ENCODE measurements at places on chromosomes 3 and 15. TPM values are rescaled to one million over a fixed set of nuclear protein-coding genes. Genes with fewer than 3 reads are reported as not detected.

DNA sequence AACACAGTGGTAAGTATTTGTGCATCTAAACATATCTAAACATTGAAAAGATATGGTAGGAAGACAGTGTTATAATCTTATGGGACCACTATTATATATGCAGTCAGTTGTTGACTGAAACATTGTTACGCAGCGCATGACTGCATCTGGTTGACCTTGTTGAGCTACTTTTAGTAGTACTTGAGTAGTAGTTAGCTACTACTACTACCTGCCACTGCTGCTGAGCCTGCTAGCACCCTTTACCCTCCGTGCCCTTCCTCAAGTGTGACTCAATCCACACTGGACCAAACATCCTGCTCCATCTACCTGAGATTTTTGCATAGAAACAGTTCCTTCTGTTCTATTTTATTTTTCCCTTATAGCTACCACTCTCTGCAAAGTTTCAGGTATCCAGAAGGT lies 123.6 kb upstream of the STRIT1 start:
- DNase-seq, result no peak

- DNase-seq, result no peak
Measured at GRCh38 chr3:45667569-45667934, 21.6 kb upstream of the SACM1L start.

DNA sequence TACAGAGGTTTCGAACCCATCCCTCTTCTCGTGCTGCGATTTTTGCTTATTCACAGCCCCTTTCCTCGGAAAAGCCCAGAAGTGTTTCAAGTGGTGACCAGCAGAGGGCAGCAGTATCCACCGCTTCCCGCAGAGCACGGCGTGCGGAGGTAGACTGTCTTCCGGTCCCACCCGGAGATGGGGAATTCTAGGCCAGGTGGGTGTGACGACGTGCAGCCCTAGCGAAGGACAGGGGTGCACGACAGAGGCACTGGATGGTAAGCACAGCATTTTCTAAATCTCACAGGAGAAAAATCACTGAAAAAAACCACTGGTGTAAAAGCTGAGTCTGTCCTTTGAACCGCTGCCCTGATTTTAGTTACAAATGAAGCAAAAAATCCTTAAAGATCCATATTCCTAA lies 7.4 kb upstream of the PSMD6 start:
- DNase-seq, result peak; percentile 70

DNA sequence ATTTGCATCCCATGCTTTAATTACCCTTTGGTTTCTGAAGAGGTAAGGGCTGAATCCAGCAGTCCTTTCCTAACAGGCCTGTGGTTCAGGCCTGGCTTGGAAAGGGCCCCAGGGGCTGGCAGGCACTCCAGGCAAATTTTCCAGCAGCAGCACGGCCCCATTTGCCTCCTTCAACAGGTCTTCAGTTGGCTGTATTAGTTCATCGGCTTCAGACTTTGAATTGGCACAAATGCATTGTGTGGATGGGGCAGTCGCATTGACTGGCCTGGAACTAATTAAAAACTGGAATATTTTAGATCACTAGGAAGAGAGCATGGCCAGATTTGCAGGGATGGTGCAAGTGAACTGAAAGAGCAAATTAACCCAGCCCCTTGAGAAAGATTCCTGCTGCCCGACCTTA lies 207.8 kb upstream of the MCTP2 start:
- no peak for DNase-seq

GRCh38 chr3:192038726-192039125 lies 577.8 kb downstream of the PYDC2 start:
- peak; percentile 10 for DNase-seq

DNA sequence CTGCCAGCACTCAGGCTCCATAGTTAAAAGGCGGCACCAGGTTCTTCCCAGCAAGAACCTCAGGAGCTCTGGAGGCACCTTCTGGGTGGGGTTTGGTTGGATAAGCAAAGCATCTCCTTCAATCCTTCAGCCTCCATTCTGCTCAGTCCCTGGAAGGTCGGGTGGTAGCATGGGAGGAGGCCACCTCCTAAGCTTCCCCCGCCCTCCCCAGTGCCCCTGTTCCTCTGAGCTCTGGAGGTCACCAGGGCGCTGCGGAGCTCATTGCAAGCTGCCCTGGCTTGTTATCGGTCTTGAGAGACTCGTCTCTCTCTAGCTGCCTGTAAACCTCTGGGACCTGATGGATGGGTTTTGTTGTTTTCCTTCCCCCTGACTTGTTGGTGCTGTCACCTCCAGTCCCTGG lies 124.8 kb downstream of the RPLP1 start:
- no peak for DNase-seq

GRCh38 chr3:69806735-69807438 lies 67.6 kb downstream of the MITF start:
- no peak for DNase-seq

GRCh38 chr3:16236030-16236639 lies 28.6 kb downstream of the DPH3 start:
- DNase-seq, result no peak

DNA sequence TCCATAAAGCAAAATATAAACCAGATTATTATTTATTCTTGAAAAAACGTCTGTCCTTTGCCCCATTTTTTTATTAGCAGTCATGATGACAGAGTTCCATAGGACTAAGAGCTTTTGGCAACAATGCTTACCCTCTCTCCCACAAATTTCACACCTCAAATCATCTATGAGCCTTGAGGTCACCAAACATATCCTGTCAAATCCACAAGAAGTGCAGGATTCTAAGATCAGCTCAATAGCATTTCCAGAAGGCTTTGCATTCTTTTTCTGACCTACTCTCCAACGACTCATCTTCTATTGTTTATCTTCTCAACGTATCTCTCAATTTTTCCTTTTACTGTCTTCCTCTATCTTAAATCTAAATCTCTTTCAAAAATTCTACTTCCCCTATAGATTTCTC lies 619.1 kb upstream of the BCHE start:
- peak; percentile 33 for DNase-seq

DNA sequence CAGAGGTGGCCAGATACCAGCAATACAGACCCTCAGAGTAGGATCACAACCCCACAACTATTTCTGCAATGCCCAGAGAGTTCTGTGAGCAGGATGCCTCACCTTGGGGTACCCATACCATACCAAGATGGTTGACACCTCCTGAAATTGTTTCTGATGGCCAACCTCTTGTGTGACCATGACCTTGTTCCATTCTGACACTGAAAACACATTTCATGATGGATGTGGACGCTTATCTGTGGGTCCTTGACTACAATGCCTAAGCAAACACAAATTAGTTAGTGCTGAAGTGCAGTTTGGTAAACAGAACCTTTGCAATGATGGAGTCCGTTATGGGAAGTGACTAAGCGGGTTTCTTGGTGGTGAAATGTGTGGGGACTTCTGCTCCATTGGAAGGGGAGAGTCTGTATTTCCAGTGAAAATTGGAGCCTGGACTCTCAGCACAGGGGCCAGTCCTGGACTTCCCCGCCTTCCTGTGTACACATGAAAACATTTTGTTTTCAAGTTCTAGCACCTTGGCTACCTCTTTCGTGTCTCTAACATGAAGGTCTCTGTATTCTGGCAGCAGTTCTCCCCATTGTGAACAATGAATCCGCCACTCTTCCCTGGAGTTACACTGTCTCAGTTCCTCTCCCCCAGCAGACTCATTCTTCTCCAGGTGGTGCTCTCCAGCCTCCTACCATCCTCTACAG lies 106.2 kb downstream of the XXYLT1 start:
- DNase-seq, result no peak

GRCh38 chr3:64443546-64444381 lies 218.5 kb upstream of the PRICKLE2 start:
- no peak for DNase-seq

DNA sequence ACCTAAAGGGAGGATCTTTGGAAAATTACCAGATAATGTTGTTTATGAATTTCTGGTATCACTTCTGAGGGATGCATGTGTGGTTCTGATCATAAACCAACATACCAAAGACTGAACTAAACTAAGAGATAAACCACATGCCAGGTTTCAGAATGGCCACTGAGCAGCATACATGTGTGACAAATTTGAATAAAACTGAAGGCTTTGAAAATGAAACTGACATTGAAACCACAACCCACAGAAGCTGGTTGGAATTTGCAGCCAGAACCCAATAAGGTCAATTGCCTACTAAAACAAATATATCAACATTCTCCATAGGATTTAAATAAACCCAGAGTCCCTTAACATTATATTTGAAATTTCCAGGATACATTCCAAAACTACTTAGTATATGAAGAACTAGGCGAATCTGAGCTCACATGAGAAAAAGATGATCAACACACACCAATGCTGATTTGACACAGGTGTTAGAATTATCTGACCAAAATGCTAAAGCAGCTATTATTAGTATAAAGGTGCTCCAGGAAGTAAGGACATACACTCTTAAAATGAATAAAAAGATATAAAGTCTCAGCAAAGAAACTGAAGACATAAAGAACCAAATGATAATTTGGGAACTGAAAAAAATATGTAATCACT lies 125.0 kb downstream of the ZNF280D start:
- no peak for DNase-seq

The REC114 gene
- not detected for total RNA-seq

The TRAK1 gene
- 24.0 TPM for total RNA-seq

The SCN11A gene
- 0.03 TPM for total RNA-seq

The SEMA5B gene
- total RNA-seq, result 0.07 TPM

The STRIT1 gene
- not detected for total RNA-seq

All from Caki2 (cell line).